ENCODE measurements at places on chromosomes 6 and 20.

DNA sequence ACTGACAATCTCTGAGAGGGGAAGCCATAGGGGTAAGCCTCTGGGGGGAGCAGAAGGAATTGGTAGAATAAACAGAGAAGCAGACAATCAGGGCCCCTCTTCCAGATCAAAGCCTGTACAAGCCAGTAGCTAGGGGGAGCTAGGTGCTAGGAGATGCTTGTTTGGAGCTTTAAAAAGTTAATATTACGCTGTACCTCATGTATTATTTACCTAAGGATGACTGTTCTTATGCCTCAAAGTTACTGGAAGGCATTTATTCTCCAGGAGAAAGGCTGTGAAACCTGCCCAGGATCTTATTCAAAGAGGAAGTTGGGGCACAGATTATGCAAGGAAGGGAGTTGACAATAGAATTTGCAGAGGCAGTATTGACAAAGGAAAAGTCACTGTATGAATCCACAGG lies 111.8 kb upstream of the SLC35F1 start:
- no peak for DNase-seq

- DNase-seq, result no peak
Measured at GRCh38 chr6:104118274-104118673, 741.4 kb downstream of the HACE1 start.

DNA sequence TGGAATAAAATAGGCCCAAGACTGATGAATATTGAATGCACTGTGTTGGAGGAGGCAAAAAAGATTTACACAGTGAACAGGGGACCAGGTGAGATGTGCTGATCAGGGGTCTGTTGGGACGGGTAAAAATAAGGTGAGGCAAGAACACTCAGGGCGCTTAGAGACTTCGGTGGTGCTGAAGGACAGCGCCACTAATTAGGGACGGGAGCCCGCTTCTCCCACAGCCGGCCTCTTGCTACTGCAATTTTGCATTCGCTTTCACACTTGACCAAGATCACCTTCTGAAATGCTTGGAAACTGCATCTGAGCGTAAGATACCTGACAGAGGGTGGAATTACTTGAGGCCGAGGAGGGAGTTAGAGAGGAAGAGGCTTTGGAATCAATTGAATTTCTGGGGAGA lies 7.3 kb downstream of the TFAP2D start:
- DNase-seq, result no peak

- DNase-seq, result no peak
Measured at GRCh38 chr20:8782804-8783203, 286.1 kb upstream of the PLCB4 start.

DNA sequence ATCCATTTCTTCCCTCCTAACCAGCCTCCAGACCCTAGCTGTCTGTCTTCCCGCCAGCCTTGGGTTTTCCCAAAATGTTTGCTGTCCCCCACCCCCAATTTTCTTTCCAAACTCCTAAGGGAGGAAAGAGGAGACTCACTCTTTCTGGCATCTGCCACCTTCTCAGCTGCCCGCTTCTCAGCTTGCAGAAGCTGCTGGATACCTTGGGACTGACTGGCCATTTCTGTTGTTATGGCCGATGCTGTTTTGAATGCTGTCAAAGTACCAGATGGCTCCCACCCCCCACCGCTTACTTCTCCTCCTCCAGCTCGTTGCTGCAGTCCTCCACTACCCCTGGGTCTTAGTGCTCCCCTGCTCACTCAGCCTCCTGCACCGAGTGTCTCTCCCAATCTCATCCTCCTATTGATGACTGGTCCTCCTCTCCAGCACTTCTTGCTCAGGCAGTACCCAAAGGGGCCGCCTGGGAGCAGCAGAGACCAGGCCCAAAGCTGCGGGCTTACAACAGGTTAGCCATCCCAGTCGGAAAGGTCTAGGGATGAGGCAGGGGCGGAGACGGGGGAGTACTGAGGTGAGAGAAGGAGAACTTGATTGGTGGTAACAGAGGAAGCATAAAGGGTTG lies at the start of gene ATP6V1G2:
ATP6V1G2 (minus strand) TSS at position 270 of the 619 bp plus-strand sequence; CDS start at position 221, 49 bp downstream.
- DNase-seq, result peak; percentile 61

GRCh38 chr6:169885831-169886230 lies 134.4 kb downstream of the ERMARD start:
- no peak for DNase-seq

DNA sequence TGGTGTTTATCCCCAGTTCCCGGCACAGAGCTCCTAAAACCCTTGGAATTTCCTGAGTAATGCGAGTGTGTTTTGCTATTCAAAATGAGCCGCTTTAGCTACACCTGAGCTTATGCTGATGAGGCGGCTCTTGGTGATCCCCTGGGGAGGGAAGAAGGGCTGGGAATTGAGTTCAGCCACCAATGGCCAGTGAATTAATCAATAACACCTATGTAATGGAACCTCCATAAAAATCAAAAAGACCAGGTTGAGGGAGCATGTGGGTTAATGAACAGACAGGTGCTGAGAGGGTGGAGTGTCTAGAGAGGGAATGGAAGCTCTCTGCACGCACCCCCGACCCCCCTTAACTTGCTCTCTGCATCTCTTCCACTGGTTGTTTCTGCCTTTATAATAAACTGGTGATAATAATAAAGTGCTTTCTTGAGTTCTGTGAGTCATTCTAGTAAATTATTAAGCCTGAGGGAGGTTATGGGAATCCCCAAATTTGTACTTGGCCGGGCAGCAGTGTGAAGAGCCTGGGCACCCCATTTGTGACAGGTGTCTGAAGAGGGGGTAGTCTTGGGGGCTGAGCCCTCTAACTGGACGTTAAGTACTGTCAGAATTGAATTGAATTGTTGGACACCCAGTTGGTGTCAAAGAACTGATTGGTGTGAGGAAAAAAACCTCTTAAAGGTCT lies 24.6 kb upstream of the SERPINB1 start:
- DNase-seq, result no peak

GRCh38 chr20:35985806-35986205 lies 17.4 kb downstream of the CNBD2 start:
- no peak for DNase-seq

DNA sequence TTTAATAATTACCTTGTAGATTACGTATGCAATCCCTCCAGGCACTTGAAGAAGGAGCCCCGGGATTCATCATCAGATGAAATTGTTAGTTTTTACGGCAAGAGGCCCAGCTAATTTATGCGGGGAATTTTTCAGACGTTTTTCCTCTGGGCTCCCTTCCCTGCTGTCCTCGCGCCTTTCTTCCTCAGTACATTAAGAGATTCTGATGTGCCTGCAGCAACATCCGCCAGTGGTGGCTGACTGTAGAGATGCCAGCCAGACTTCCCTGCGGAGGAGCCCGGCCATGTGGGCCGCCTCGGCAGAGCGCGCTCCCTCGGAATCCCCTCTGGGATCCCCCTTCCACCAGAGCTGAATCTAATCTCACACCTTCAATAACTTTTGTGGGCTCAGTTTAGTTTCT lies 46.4 kb upstream of the POU3F2 start:
- no peak for DNase-seq

GRCh38 chr6:116562614-116563013 lies 8.7 kb upstream of the RWDD1 start:
- no peak for DNase-seq

GRCh38 chr6:14132921-14133275 lies 15.3 kb downstream of the CD83 start:
- no peak for DNase-seq

- peak; percentile 89 for DNase-seq
Measured at GRCh38 chr20:3818155-3819151, 1.9 kb upstream of the AP5S1 start.

DNA sequence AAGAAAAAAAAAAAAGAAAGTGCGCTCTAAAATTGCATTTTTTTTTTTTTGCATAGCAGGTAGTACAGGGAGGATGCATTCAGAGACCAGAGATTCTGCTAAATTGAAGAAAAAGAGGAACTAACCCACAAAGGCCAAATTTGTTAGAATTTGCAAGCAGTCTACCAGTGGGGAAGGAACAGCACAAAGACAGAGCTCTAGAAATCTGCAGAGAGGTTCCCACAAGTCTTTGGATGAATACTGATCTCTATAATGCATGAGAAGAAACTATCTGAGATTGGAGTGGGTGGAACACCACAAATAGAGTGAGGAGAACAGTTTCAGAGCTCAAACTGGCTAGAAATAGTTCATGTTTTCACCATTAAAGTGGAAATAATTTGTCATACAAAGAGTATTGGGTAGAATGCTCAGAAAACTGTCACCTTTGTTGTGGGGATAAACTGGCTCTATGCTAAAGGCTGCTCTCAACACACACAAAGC lies 79.6 kb upstream of the AHI1 start:
- DNase-seq, result no peak

DNA sequence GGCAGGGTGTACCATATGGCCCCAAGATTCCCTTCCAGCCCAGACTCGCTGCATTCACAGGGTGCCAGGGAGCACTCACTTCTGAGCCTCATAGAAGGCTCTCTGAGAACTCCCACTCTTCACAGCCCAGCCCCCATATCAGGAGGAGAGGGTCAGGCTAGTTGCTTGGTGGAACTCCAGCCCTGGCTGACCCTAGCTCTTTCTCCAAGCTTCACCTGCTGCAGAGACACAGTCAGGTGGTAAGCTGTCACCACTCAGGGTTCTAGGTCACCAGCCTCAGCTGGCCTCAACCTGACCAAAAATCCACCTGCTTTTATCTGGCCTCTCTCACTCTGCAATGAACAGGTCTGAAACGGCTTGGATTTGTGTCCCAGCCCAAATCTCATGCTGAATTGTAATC lies 162.7 kb upstream of the MLN start:
- DNase-seq, result no peak

GRCh38 chr20:36744243-36744642 lies 1.6 kb downstream of the NDRG3 start:
- no peak for DNase-seq

- DNase-seq, result no peak
Measured at GRCh38 chr6:42400061-42400760, 51.5 kb downstream of the TRERF1 start.

DNA sequence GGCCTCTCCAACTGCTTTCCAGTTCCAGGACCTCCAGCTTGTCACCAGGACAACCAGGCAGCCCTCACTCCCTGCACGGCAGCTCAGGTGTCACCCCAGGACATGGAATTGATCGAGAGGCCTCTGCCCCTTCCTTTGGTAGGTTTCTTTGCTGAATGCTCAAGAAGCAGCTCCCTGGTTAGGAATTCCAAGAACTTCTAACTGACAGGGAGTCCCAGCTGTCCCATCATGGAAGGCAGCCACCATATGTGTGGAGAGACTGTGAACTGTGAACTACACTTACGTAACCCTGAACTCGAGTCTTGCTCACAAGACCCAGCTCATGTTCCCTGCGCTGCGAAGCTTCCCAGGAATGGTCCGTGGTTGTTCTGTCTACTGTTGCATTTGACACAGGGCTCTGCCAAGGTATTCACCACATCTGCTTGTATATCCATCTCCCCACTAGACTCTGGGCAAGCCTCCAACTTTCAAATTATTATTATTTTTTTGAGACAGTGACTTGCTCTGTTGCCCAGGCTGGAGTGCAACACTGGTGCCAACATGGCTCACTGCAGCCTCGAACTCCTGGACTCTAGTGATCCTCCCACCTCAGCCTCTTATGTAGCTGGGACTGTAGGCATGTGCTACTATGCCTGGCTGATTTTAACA lies 35.7 kb downstream of the MGME1 start:
- DNase-seq, result no peak

GRCh38 chr20:46046588-46047310 lies 17.7 kb downstream of the SLC12A5 start:
- DNase-seq, result no peak

DNA sequence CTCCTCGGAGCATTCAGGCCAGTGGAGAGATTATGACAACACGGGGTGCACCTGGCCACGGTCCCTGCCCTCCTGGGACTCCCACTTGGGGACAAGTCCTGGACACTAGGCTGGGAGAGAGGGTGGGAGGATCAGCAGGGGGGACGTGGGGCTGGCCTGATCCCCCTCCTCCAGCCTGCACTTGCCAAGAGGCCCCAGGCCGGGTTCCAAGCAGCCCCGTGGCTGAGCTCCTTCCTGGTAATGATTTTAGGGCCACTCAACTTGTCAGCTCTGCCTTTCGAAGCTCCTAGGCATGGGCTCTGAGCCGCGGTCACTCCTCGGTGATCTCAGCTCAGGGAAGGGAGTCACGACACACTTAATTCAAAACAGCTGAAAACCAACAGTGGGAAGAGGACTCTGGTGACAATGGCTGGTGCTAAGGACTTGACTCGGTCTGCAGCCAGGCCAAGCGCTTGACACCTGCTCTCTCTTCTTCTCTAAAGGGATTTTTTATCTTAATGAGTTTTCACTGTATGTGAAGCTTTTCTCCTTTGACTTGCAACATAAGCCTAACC lies 161.7 kb downstream of the BMP7 start:
- DNase-seq, result no peak

- no peak for DNase-seq
Measured at GRCh38 chr6:53161481-53162009, 12.9 kb upstream of the GCM1 start.

GRCh38 chr6:40535110-40535818 lies 51.9 kb downstream of the LRFN2 start:
- DNase-seq, result no peak

Measured in A549 (cell line).